ENCODE measurements at places on chromosomes 2 and 18.

DNA sequence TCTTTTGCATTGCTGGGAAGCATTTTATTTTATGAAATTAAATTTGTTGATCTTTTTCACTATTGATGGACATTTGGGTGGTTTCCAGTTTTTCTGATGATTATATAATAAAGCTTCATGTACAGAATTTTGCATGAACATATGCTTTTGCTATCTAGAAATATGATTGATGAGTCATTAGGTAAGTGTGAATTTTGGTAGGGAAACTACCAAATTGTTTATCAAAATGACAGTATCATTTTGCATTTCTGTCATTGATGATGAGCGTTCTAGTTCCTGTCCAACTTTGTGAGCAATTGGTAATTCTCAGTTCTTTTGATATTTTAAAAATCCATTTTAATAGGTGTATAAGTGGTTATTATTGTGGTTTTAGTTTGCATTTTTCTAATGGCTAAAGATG lies 67.7 kb downstream of the TAF4B start:
- no peak for DNase-seq

- no peak for DNase-seq
Measured at GRCh38 chr2:133937669-133938068, 316.2 kb upstream of the MGAT5 start.

DNA sequence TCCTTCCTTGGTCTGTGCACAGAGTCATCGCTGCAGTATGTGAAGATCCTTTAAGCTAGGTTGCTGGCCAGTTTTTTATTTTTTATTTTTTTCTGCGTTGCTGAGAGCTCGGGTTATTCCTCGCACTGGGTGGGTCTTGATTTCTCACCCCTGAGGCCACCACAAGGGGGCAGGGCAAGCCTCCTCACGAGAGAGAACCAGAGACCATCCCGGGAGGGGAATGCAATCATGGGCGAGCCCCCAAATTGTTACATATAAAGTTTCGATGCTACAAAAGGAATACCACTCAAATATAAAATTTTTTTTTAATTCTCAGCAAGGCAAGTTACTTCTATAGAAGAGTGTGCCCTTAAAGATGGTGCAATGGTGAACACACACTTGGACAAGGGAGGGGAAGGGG lies 24.9 kb downstream of the HTR2B start:
- no peak for DNase-seq

DNA sequence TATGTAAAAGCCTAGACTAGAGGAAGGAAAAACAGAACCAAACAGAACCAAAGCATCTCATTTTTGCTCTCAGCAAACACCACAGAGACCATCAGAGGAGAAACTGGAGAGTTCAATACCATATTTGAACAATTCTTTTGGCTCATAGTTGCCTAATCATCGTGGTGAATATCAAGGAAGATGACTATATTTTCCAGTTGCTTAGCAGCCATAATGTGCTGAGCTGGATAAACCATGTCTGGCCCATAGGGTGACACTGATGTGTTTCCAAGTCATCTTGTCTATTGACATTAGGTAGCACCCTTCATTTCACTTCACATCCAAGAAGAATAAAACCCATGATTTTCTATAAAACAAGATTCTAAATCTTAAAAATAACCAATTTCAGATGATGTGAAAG lies 5.9 kb upstream of the XRCC5 start:
- DNase-seq: no peak

DNA sequence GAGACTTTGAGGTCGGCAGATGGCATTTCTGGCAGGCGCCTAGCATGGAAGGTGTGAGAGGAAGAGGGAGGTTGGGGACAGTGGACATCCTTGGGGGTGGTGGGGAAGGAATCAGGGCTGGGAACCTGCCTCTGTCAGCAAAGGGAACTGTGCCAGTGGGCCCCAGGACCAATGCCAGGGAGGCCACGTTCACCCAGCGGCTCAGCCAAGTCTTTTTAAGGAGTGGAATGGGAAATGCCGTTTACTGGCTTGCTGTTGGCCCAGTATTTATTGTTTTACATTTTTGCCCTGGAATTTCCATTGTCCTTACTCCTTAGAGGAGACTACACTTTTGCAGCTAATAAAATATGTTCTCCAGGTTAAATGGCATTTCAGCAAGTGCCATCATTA lies 135.2 kb downstream of the MCFD2 start:
- DNase-seq: peak; percentile 13

GRCh38 chr18:63253428-63254372 lies 65.9 kb downstream of the BCL2 start:
- DNase-seq: peak; percentile 62

DNA sequence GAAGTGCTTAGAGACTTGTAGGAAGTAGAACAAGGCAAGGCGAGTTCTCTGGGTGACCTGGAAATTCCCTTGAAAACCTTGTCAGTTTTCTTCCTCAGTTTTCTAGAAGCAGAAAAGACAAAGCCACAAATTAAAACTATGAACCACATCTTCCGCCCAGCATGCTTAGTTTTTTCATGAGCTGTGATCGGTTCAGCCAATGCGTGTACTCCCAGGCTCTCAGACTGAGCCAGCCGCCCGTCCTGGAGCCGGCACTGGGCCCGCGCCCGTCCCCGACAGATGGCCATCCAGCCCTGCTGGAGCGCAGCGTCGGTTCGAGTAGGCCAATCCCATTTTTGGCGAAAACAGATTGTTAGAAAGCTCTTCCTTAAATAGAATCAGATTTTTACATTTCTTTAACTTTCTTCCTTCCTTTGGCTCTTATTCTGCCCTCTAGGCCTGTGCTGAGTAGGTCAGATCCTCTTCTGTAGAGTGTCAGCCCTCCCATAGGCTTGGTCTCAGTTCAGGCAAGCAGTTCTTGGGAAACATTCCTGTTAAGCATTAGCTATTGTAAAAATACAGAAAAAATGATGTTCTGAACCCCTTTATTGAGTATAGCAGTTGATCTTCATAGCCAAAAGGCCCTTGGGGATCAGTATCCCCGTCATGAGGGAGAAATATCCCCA lies 112.5 kb downstream of the NCK2 start:
- no peak for DNase-seq

GRCh38 chr2:25445464-25445863 lies 103.7 kb upstream of the DNMT3A start:
- DNase-seq: no peak

DNA sequence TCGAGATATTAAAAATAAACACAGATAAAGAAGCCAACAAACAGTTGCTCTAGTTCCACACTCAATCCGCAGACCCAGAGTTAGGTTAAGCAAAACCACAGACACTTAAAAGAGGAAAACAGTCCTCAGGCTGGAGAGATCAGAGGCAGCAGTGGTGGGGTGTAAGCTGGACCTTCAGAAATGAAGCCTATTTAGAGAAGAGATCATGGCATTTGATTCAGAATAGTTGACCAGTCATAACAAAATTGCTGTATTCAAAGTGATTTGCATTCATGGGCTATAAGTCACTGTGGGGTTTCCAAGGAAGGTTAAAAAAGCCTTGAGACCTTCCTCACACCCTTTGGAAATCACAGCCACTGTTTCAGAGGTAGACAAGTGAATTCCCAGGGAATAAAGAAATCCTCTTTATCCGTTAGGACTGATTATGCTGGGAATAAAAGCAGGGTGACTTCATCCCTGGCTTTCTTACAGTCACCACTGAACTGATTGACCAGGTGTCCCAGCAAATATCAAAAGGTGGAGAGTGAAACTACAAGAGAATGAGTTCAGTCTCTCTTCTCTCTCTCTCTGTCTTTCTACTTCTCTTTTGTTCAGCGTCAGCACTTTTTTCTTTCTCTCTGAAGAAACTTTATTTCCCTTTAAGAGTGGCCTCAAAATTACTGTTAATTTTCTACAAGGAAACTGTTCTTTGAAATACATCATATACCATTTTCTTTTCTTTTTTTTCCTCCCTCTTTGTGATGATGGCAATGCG lies 171.8 kb upstream of the PIK3C3 start:
- no peak for DNase-seq

DNA sequence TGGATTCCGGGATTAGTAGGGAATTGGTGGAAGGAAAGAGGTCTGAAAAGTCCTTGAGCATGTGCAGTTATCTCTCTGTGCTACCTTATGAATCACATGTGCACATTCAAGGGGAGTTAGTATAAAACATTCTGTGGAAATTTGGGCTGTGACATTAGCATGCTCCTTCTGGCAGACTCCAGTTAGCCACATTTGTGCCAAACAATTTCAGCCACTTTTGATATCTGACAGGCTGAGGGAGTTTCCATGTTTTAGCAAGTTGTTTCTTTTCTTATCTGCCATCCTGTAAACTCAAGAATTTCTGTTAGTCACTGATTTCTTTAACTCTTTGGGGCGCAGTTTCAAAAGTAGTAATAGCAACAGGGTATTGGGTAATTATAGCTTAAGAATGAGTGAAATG lies 28.3 kb upstream of the GYPC start:
- no peak for DNase-seq

DNA sequence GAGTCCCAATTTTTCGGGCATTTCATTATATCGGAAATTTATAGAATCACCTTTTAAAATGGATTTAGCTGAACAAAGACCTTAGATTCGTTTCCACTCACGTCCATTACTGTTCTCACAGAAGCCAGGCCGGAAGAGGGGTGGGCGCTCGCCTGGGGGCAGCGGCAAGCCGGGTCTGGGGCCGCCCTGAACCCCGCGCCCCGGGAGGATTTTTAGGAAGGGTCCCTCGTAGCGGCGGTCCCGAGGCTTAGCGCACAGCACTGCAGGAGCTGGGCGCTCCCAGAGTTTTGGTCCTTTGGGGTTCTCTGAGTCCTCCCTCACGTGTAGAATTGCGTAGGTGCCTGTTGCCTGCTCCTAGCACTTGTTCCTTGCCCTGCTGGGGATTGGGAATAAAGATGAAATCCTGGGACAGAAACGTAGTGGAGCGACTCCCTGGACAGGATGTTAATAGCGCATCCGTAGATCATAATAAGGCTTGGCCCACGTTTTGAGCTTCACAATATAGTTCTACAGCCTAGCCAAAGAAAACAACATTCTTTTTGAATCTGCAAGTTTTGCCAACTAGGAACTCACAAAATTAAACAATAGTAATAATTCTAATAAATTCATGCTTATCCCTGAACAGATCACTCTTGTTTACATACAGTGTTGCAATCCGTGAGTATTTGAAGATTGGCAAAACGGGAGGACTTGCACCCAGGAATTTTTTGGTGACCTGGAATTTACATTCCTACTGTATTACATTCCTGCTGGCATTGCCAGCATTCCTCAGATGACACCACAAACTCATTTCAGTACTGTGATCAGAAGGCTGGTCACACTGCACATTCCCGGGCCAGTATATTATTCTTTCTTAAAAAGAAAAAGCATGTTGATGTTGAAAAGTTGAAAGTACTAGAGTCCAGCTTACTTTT lies 875 bp downstream of the C18orf63 start:
- no peak for DNase-seq

DNA sequence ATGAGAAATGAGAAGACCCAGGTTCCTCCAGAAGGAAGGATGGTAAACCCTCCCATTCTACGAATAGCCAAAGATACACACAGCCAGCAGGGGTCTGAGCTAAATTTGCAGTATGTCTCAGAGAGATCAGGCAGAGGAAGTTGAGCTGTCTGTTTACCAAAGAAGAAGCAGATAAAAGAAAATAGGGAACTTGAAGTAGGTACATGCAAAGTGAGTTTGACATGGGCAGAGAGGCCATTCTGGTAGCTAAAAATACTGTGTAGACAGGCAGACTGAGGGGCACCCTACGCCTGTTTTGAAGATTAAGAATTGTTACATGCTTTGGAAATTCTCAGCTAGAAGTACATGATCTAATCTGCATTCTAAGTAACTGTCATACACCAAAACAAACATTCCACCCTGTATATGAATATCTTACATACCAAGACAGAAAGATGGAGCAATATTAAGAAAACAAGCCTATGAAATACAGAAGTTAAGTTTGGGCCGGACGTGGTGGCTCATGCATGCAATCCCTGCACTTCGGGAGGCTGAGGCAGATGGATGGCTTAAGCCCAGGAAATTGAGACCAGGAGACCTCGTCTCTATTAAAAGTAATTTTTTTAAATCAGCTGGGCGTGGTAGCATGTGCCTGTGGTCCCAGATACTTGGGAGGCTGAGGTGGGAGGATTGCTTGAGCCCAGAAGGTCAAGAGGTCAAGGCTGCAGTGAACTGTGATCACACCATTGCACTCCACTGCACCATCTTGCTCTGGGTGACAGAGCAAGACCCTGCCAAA lies 157.9 kb downstream of the ANKRD44 start:
- peak; percentile 19 for DNase-seq

DNA sequence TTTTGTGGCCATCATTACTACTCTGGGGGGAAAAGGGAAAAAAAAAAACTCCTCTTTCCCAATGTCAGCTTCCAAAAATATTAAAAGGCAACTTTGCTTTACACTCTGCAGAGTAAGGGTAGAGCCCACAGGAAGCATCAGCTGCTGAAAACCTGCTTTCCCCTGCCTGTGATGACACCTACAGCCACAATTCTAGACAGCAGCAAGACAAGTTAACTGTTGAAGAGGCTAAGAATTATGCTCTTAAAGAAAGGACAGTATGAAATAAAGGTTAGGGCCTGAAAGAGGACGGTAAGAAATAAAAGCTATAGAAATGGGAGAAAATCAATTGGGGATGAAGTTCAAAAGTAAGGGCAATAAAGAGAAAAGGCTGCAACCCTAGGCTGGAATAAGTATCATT lies 3.0 kb downstream of the PDE11A start:
- DNase-seq: no peak

DNA sequence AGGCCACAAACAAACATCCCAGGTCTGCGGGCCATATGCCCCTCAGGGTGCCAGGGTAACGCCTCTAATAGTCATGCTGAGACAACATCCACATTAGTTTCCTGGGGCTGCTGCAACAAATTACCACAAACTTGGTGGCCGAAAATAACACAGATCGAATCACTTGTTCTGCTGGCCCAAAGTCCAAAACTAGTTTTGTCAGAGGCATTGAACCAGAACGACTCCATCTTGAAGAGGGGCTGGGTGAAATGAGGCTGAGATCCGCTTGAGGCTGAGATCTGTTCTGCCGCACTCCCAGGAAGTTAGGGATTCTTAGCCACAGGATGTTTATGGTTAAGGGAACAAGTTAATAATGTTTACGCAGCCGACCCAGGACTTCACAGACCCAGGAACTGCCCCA lies 66.7 kb downstream of the COPS8 start:
- no peak for DNase-seq

GRCh38 chr18:56532176-56532840 lies 106.1 kb downstream of the TXNL1 start:
- DNase-seq: no peak
